ENCODE measurements at places on chromosomes 2 and 18. TPM values are rescaled to one million over a fixed set of nuclear protein-coding genes. Genes with fewer than 3 reads are reported as not detected.

GBX2 gene
- not detected for total RNA-seq

DNA sequence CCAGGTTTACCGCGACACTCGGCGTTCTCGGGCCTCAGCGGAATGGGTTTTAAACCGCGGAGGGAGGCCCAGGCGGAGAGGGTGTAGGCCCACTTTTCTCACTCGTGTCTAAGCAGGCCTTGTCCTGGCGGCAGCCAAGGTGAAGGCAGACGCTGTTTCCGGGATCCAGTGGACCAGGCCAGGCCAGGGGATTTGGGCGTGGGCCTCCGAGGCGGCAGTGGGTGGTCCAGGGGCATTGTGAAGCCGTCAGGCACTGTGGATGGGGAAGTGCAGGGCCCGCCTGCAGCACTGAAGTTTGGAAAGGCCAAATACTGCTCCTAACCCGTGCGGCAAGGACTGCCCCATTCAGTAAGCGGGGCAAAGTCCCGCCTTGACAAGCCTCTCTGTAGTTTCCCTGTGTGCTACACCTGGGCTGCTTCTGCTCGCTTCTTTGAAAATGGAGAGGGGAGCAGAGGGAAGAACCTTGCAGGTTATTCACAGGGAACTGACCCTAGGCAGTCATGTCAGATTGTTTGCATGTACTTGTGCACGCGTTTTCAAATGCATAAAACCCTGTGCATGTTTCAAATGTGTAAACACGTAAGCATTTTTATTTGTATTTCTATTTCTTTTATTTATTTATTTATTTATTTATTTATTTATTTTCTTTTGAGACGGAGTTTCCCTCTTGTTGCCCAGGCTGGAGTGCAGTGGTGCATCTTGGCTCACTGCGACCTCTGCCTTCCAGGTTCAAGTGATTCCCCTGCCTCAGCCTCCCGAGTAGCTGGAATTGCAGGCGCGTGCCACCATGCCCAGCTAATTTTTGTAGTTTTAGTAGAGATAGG, 7.5 kb upstream of the DLX2 start:
- no peak for DNase-seq
- H3K4me1 ChIP-seq = no peaks in the 10 kb centered on the region
- H3K27ac ChIP-seq = no peak overlapping the region
- H3K36me3 ChIP-seq = no peaks in the 10 kb centered on the region

DNA sequence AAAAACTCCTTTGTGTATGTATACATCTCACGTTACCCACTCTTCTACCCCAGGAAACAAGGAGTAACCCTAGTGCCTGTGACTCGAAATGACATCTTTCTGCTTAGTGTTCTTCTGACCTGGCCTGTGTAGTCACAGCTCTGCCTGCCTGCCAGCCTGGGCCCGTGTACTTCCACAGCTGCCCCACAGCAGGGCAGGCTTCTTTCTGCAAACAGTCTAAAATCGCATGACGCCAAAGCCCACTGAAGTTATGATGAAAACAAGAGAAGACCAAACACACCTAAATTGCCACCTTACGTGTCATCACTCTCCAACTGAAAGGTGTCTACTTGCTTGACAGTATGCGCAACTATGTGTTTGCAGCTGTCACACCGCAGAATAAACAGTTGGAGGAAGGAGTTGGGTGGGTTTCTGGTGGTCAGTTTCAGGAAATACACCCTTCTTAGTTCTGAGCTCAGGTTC, 1.5 kb downstream of the GAREM1 start:
- H3K4me3 ChIP-seq = peak overlapping the region; percentile 100
- DNase-seq = peak; percentile 62
- H3K4me1 ChIP-seq = peaks cover 19% of the 10 kb centered on the region
- H3K36me3 ChIP-seq = no peaks in the 10 kb centered on the region
- H3K27ac ChIP-seq = peak overlapping the region; percentile 42

DNA sequence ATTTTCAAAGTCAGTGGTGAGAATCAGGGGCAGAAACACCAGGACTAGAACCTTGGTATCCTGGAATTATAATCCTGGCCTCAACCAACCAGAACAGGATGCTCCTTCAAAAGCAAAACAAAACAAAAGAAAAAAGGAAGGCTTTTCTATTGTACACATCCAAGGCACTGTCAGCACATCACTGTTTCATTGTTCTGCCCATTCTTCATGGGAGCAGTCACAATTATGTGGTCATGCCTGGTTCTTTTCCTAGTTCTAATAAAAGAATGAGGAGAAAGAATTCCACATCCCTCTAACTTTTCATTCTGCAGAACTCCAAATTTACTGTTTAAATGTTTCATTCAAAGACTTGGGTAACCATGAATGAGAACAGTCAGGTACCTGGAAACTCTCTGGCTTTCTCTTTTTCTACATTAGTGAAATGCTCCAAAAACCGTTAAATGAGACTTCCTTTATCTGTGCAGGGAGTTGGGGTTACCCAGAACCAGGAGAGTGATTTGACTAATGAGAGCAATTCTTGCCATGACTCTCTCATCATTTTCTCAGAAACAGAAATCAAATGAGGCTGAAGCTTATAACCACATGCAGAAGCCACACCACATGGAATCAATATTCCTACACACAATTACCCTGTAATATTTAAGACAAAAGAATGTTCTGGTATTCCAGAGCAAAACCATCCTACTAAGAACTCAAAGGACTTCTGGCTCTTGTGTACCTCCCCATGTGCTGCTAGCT, 110.9 kb upstream of the CCDC150 start:
- no peak overlapping the region for H3K4me3 ChIP-seq
- DNase-seq = no peak
- no peaks in the 10 kb centered on the region for H3K36me3 ChIP-seq

CFLAR gene
- total RNA-seq = 13.5 TPM
